ENCODE measurements at places on chromosomes 2 and 18.

GRCh38 chr2:20400306-20400705 is 46.6 kb upstream of the RHOB start:
- no peak for DNase-seq

DNA sequence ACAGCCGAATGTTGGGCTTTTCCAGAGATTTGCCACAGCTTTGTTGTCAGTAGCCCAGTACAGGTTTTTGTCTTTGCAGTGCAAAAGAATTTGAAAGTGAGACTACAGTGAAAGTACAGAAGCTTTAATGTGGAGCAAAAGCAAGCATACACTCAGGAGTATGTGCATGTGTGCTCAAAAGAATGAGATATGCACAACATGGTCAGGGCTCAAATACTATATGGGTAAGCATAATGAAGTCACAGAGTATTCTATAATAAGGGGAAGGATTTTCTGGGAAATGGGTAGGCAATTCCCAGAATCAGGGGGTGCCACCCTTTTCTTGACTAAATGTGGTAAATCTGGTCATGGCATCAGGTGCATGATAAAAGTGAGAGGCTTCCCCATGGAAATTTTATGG is 72.1 kb upstream of the SULT1C3 start:
- no peak for DNase-seq

DNA sequence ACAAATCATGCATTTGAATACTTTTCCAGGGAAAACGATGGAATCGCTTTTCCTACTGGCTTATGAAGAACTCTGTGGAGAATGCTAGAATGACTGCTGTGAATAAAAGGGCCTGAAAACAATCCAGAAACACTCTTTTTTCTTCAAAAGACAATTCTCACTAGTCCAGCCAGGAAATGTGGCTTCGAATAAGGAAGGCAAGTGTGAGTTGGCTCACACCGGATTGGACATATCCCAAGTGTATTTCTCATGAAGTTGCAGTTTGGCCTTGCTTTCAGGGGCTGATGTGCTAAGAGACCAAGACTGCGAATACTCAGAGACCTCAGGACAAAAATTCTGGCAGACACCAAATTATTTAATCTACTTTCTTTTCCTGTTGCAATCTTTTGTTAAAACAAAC is 54.1 kb downstream of the FIGN start:
- DNase-seq, result no peak

GRCh38 chr2:11422901-11423435 is 43.0 kb downstream of the E2F6 start:
- DNase-seq, result no peak

GRCh38 chr2:113021312-113021711 is 16.1 kb downstream of the IL36A start:
- no peak for DNase-seq
